ENCODE measurements at places on chromosomes 6 and 20. TPM values are rescaled to one million over a fixed set of nuclear protein-coding genes. Genes with fewer than 3 reads are reported as not detected.
A peak's percentile ranks its signal among the peaks of the same experiment; 100 is the strongest.

DNA sequence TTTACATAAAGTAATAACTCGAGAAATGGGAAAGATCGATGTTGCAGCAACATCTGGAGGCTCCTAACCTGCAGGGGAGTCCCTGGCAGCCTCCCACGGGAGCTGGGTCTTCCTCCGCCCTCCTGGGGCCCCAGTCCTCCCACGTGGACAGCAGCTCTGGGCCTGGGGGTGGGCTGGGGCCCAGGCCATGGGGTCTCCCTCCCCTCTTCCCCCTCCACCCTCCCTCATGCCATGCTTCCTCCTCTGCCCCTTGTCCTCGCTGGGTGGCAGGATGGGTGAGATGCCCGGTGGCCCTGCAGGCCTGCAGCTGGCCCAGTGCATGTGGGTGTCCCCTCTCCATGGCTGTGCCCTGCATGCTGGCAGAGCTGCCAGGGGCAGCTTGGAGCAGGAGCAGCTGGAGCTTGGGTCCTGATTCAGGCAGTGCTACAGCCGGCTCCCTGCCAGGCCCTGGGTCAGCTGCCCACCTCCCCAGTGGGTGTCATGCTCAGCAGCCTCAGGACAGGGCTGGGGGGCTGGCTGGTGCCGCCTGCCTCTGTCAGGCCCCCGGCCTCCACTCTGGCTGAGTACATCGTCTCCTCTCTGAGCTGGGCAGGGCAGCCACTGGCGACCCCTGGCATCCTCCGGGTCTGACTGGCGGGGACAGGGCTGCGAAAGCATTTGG is 48.9 kb upstream of the BHLHE23 start:
- no peak for DNase-seq
- H3K27ac ChIP-seq, result no peak overlapping the region
- H3K36me3 ChIP-seq, result no peaks in the 10 kb centered on the region
- no peak overlapping the region for H3K4me3 ChIP-seq
- H3K27me3 ChIP-seq, result peaks cover 13% of the 10 kb centered on the region
- H3K4me1 ChIP-seq, result no peaks in the 10 kb centered on the region

The BPHL gene
- total RNA-seq, result 21.8 TPM

The C6orf141 gene
- 20.8 TPM for total RNA-seq

DNA sequence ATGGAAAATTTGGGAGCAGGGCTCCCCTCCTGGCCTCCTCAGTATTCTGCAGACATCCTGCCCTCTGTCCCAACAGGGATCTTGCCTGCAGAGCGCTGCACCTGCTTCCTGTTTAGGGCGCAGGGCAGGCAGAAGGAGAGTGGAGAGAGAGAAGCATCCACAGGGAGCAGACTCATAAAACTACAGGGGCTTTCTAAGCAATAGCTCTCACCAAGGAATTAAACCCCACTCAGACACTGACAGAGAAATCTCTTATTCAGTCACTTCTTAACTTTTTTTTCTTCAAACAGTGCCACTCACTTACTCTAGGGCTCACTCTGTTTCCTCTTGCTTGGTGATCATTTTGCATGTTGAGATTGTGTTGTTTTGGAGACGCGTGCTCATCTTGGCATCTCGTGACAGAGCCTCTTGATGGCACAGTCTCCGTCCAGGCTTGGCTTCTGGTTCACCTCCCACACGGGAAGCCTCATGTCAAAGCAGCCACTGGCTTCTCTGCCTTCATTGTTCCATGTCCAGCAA is 153.1 kb upstream of the INSM1 start:
- no peak overlapping the region for H3K27ac ChIP-seq
- H3K4me3 ChIP-seq, result no peak overlapping the region
- no peaks in the 10 kb centered on the region for H3K36me3 ChIP-seq
- no peaks in the 10 kb centered on the region for H3K27me3 ChIP-seq
- DNase-seq, result no peak

GRCh38 chr20:36408219-36408618 is 102.1 kb downstream of the DLGAP4 start:
- DNase-seq, result peak; percentile 52
- H3K27ac ChIP-seq, result no peak overlapping the region
- no peaks in the 10 kb centered on the region for H3K36me3 ChIP-seq

DNA sequence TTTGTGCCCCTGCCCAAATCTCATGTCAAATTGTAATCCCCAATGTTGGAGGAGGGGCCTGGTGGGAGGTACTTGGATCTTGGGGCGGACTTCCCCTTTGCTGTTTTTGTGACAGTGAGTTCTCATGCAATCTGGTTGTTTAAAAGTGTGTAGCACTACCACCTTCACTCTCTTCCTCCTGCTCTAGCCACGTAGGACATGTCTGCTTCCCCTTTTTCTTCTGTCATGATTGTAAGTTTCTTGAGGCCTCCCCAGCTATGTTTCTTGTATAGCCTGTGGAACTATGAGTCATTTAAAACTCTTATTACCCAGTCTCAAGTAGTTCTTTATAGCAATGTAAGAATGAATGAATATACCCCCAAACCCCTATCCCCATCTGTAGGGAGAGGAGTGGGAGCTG is 1013.7 kb upstream of the MAP3K7 start:
- H3K27ac ChIP-seq, result no peak overlapping the region
- no peaks in the 10 kb centered on the region for H3K4me1 ChIP-seq
- DNase-seq, result no peak
- no peaks in the 10 kb centered on the region for H3K27me3 ChIP-seq

- no peaks in the 10 kb centered on the region for H3K27me3 ChIP-seq
- peak overlapping the region; percentile 78 for H3K27ac ChIP-seq
- no peaks in the 10 kb centered on the region for H3K36me3 ChIP-seq
- DNase-seq, result peak; percentile 78
- no peak overlapping the region for H3K4me3 ChIP-seq
- peaks cover 9% of the 10 kb centered on the region for H3K4me1 ChIP-seq
These were observed 130.4 kb downstream of the MOXD1 start for GRCh38 chr6:132270726-132271402.

- no peaks in the 10 kb centered on the region for H3K36me3 ChIP-seq
- no peak for DNase-seq
- H3K27ac ChIP-seq, result no peak overlapping the region
- no peaks in the 10 kb centered on the region for H3K4me1 ChIP-seq
- no peak overlapping the region for H3K4me3 ChIP-seq
These were observed 68.8 kb downstream of the JAG1 start for GRCh38 chr20:10604865-10605440.

- H3K4me1 ChIP-seq, result no peaks in the 10 kb centered on the region
- no peaks in the 10 kb centered on the region for H3K36me3 ChIP-seq
- no peaks in the 10 kb centered on the region for H3K27me3 ChIP-seq
- no peak overlapping the region for H3K27ac ChIP-seq
- no peak overlapping the region for H3K4me3 ChIP-seq
These were observed 236.3 kb downstream of the PTPRK start for GRCh38 chr6:128284128-128284527.

- no peaks in the 10 kb centered on the region for H3K4me1 ChIP-seq
- no peak overlapping the region for H3K4me3 ChIP-seq
- no peak for DNase-seq
- no peaks in the 10 kb centered on the region for H3K36me3 ChIP-seq
- H3K27ac ChIP-seq, result no peak overlapping the region
These were observed 39.6 kb downstream of the ESR1 start for GRCh38 chr6:151847064-151847463.

GRCh38 chr6:140711019-140711613 is 1336.7 kb upstream of the CITED2 start:
- DNase-seq, result no peak
- no peak overlapping the region for H3K4me3 ChIP-seq
- H3K36me3 ChIP-seq, result no peaks in the 10 kb centered on the region
- H3K27ac ChIP-seq, result no peak overlapping the region

The RSPH9 gene
- total RNA-seq, result not detected

The C6orf58 gene
- not detected for total RNA-seq

The MPIG6B gene
- total RNA-seq, result not detected

The ENPP5 gene
- total RNA-seq, result 5.6 TPM

DNA sequence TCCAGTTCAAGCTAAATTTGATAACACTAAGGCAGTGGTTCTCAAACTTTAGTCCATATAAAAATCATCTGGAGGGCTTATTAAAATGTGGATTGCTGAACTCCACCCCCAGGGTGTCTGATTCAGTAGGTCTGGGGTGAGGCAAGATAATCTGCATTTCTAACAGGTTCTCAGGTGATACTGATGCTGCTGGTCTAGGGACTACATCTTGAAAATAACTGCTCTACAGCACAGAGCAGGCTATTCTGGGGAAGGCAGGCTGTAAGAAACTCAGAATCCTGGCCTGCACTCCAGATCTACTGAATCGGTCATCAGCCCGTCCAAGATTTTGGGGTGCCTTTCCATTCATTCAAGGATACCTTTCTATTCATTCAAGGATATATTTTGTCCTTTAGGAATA is 11.5 kb downstream of the CALHM5 start:
- no peak overlapping the region for H3K27ac ChIP-seq
- no peak for DNase-seq
- H3K36me3 ChIP-seq, result no peaks in the 10 kb centered on the region
- H3K27me3 ChIP-seq, result no peaks in the 10 kb centered on the region

- no peaks in the 10 kb centered on the region for H3K27me3 ChIP-seq
- no peak overlapping the region for H3K27ac ChIP-seq
- peaks cover 22% of the 10 kb centered on the region for H3K36me3 ChIP-seq
- no peak for DNase-seq
- no peak overlapping the region for H3K4me3 ChIP-seq
These were observed 164.9 kb downstream of the UTRN start for GRCh38 chr6:144449911-144450597.

The SMAP1 gene
- total RNA-seq, result 34.3 TPM

- DNase-seq, result no peak
- no peaks in the 10 kb centered on the region for H3K27me3 ChIP-seq
- H3K27ac ChIP-seq, result no peak overlapping the region
- H3K4me1 ChIP-seq, result peaks cover 9% of the 10 kb centered on the region
- H3K36me3 ChIP-seq, result no peaks in the 10 kb centered on the region
- H3K4me3 ChIP-seq, result no peak overlapping the region
These were observed 43.6 kb downstream of the MUC22 start for GRCh38 chr6:31053873-31054272.

DNA sequence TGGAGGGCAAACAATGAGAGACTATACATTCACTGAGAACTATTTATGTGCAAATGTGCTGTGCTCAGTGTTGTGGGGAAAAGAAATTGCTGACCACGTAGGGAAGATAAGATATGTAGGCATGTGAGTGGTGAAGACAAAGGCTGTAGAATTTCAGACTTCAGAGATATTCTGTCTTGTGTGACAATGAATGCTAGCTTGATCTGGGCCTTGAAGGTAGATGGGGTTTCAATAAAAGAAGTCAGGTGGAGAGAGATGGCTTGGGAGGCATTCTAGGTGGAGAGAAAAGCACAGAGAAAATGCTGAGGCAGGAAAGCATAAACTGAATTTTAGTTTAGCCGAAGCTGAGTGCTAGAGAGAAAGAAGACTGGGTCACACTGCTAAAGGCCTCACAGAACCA is 56.8 kb upstream of the EEF1A1 start:
- peaks cover 11% of the 10 kb centered on the region for H3K4me1 ChIP-seq
- no peak overlapping the region for H3K27ac ChIP-seq
- H3K4me3 ChIP-seq, result no peak overlapping the region
- DNase-seq, result no peak

DNA sequence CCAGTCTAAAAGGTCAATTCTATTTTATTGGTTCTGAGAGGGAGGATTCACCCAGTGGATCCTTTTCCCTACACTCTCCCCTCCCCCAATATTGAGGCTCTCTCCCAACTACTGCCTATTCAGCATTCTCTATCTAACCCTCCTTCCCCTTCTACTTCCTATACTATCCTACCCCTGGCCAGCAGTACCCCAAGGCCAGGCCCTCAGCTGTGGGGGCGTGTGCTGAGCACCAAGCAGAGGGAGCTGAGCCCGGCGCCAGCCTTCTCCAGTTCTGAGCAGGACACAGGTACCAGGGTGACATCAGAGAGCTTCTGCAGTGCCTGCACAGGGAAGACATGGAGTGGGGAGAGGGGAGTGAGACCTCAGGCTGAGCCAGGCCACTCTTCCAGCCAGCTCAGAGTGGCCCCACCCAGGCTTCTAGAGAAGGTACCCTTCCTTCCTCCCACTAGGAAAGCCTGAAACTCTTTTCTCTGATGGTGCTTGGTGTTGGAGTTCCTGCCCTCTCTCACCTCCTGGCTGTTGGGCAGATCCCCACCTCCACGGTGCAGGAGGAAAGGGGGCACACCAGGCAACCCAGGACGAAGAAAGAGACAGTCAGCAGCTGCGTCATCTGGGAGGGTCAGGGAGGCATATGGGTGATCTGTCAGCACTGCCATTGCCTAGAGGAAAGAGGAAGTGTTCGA is 1.9 kb downstream of the DDAH2 start:
- no peak overlapping the region for H3K4me3 ChIP-seq
- no peaks in the 10 kb centered on the region for H3K27me3 ChIP-seq
- H3K27ac ChIP-seq, result no peak overlapping the region

DNA sequence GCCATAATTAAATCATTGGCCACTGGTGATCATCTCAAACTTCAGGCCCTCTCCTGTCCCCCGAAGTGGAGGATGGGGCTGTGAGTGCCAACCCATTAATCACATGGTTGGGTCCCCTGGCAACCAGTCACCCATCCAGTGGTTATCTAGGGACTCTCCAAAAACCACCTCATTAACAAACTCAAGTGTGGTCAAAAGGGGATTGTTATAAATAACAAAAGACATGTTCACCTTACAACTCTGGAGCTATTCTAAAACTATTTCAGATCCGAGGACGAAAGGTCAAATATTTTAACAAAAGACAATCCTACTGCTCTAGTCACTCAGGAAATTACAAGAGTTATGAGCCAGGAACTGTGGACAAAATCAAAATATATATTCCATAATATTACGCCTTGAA is 95.5 kb upstream of the PRND start:
- H3K4me3 ChIP-seq, result no peak overlapping the region
- H3K4me1 ChIP-seq, result no peaks in the 10 kb centered on the region

The GSTA3 gene
- total RNA-seq, result not detected

DNA sequence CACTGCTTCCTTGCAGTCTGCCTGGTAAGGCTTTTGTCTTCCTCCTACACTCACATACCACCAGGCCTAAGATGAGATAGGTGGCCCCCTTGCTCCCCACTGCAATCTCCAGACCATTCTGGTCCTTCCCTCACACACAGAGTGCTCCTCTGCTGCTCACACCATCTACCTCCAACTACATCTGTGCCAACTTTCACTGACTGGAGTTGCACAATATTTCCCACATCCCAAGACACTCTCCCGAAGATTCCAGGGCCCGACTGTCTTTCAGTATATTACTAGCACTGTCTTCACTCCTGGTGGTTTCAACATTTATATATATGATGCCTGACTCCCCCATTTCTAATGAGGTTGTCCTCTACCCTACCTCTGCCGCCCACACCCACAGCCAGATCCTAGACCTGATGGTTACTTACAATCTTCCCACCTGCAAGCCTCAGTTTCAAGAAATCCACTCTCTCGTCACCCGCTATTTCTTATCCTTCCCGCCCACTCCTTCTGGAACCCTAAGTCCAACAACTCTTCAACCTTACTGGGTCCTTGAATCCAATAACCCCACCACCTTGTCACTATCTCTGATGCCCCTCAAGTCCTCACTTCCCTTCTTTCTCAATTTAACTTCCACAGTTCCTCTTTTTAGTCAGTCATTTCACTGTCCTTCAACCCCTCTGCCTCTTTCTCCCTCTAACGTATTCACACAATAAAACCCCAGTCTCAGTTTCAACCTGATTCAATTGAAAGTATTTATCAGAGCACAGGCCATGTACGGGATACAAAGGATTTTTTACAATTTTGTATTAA is 21.6 kb downstream of the RALGAPA2 start:
- H3K4me3 ChIP-seq, result no peak overlapping the region
- peak; percentile 25 for DNase-seq
- peak overlapping the region; percentile 11 for H3K27ac ChIP-seq
- no peaks in the 10 kb centered on the region for H3K27me3 ChIP-seq
- H3K4me1 ChIP-seq, result peaks cover 45% of the 10 kb centered on the region

GRCh38 chr6:150711061-150711460 is 111.4 kb downstream of the PLEKHG1 start:
- DNase-seq, result no peak
- H3K4me1 ChIP-seq, result peaks cover 20% of the 10 kb centered on the region
- no peaks in the 10 kb centered on the region for H3K36me3 ChIP-seq
- H3K27ac ChIP-seq, result no peak overlapping the region
- H3K4me3 ChIP-seq, result no peak overlapping the region
- no peaks in the 10 kb centered on the region for H3K27me3 ChIP-seq
